Motor neuron (in vitro differentiated cells): ENCODE measurements at places on chromosomes 16 and 17. TPM values are rescaled to one million over a fixed set of nuclear protein-coding genes. Genes with fewer than 3 reads are reported as not detected.
A peak's percentile ranks its signal among the peaks of the same experiment; 100 is the strongest.

GRCh38 chr17:16504984-16505383, 13.0 kb upstream of the LRRC75A start:
- ATAC-seq: no peak

DNA sequence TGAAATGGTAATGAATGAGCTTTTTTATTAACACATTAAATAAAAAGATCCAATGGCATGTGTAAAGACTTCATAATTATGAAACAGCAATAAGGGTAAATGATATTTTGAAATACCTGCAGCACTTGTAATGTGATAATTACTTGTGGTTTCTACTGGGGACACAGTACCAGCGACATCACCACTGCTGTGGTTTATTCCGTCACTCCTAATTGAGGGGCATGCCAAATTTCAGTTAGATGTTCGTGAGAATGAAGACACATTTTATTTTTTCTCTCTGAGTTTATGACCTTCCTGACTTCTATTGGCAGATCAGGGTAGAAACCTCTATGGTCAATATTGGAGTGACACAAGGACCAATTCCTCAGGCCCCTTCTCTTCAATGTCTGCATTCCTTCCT, 131.9 kb upstream of the XYLT1 start:
- no peak for ATAC-seq

NXPH3 gene
- 0.43 and 0.59 TPM in 2 replicates for total RNA-seq

DNA sequence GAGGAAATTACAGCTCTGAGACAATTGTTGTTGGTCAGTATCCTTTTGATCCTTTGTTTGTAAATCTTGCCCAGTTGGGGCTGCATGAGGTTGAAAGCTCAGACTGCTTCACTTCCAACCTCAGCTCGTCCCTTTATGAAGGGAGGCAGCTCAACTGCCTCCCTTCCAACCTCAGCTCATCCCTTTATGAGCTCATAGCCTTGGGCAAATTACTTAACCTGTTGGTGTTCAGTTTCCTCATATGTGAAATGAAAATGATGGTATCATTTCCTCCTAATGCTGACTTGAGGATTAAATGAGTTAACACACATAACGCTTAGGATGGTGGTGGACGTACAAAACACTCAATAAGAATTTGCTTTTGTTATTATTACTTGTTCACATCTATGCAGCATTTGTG, 265.1 kb downstream of the CDH13 start:
- no peak for ATAC-seq

OR3A3 gene
- not detected in 2 replicates for total RNA-seq

- no peak for ATAC-seq
Measured at GRCh38 chr17:2253768-2254406, 49.7 kb downstream of the SMG6 start.

GRCh38 chr17:83124871-83125514, 45.6 kb downstream of the METRNL start:
- ATAC-seq: no peak

DNA sequence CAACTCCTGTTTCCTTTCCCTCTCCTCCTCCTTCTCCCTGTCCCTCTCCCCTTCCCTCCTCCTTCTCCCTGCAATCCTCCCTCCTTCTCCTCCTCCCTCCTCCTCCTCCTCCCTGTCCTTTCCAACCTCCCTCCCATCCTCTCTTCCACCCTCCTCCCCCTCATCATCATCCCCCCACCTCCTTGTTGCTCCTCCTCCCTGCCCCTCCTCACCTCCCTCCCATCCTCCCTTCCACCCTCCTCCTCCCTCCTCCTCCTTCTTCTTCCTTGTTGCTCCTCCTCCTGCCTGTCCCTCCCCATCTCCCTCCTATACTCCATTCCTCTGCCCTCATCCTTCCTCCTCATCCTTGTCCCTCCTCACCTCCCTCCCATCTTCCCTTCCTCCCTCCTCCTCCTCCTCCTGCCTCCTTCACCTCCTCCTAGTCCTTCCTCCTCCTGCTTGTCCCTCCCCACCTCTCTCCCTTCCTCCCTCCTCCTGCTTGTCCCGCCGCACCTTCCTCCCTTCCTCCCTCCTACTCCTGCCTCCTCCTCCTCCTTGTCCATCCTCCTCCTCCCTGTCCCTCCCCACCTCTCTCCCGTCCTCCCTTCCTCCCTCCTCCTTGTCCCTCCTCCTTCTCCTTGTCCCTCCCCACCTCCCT, 222.5 kb downstream of the IRF8 start:
- no peak for ATAC-seq

CORO6 gene
- 3.1 and 5.2 TPM in 2 replicates for total RNA-seq

IRX6 gene
- total RNA-seq: 2.2 and 2.4 TPM in 2 replicates

DNA sequence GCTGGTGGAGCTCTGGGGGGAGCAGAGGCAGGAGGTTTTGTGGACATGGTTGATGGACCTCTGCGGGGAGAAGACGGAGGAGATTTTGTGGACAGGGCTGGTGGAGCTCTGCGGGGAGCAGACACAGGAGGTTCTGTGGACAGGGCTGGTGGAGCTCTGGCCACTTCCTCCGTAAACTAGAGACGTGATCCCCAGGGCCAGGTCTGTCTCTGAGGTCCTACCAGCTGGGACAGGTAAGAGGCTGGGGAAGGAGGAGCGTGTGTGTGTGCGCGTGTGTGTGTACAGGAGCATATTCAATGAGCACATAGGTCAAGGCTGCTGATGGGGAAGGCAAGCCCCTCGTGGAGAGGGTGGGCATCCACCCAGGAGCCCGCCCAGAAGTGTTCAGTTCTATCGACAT, 20.6 kb downstream of the RPH3AL start:
- ATAC-seq: no peak

- peak; percentile 29 for ATAC-seq
Measured at GRCh38 chr17:62692721-62693431, 65.4 kb downstream of the MRC2 start.

- ATAC-seq: no peak
Measured at GRCh38 chr17:66378296-66378695, 75.9 kb downstream of the PRKCA start.

DNA sequence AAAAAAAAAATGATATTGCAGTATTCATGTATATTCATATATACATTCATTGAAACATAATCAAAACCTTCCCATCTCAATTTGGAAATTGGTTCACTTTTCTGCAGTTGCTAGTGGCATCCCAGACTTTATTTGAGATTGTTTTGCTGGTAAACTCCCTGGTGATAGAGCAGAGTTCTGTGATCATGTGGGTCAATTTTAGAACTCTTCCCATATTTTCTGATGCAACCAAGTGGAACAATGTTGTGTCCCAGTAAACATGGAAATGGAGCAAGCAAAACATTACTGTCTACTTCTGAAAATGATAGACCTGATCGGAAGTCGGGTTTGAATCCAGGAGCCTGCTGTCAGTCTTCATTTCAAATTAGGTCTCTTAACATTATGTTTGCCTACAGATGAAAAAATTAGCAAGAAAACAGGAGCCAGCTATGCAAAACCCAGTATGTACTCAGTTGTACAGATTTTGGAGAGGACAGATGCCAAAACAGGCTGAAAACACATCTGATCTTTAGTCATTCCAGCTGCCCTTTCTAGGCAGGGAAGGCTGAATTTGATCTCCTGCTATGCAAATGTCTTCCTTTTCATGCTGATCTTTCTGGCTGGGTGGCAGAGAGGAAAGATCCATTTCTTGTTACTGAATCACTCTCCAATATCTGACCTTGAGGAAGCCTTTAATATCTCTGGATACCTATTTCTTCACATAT, 786.6 kb upstream of the SOX9 start:
- no peak for ATAC-seq

PLXDC1 gene
- 0.38 and 0.41 TPM in 2 replicates for total RNA-seq

DNA sequence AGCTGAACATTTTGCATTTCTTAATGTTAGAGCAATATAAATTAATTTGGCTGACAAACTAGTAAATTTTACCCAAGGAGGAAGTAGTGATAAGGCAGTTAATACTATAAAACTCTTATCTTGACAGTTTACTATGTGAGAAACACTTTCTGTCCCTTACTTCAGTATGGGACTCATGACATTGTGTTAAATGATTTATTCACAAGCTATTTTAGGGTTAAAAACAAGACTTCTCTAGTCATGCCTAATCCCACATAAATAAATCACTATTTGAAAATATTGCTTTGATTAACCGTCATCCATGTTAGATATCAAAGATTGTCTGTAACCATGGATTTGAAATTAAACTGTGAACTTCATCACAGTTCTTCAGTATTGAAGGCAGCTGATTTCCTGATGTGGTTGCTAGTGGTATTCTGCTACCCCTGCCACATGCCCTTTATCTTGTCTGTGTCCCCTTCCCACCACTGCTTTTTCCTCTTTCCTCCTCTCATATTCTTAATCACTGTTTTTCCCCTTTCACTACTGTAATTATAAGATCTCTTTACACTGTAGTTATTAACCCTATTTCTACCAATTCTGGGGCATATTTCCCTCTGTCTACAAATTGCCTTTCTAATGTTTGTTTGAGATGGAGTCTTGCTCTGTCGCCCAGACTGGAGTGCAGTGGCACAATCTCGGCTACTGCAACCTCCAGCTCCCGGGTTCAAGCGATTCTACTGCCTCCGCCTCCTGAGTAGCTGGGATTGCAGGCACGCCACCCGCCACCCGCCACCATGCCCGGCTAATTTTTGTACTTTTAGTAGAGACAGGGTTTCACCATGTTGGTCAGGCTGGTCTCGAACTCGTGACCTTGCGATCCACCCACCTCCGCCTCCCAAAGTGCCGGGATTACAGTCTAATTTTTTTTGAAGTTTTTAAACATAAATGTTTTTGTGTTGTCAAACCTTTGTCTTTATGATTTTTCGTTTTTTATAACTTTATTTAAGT, 95.6 kb downstream of the STXBP4 start:
- ATAC-seq: no peak

- ATAC-seq: no peak
Measured at GRCh38 chr17:49110509-49110908, 22.1 kb upstream of the B4GALNT2 start.

GRCh38 chr17:16470265-16470664, 21.7 kb downstream of the LRRC75A start:
- peak; percentile 41 for ATAC-seq

- no peak for ATAC-seq
Measured at GRCh38 chr16:85398688-85399582, 214.2 kb upstream of the GSE1 start.

TBC1D3K gene
- not detected in 2 replicates for total RNA-seq

GRCh38 chr17:17890773-17891759, 54.3 kb upstream of the SREBF1 start:
- ATAC-seq: peak; percentile 90

DNA sequence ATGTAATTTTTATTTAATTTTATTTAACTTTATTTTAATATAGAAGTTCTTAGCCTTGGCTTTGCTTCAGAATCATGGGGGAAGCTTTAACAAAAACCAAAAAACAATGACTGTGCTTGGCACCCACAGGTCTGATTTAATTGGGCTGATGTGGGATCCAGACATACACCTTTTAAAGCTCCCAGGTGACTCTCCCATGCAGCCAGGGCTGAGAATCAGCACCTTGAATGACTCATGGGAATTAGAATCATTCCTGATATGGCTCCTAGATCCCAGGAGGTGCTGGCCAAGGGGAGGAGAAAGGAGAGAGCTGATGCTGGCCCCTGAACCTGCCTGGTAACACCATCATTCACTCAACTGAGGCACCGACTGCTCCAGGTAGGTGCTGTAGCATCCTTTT, 240.7 kb downstream of the PARN start:
- no peak for ATAC-seq

DNA sequence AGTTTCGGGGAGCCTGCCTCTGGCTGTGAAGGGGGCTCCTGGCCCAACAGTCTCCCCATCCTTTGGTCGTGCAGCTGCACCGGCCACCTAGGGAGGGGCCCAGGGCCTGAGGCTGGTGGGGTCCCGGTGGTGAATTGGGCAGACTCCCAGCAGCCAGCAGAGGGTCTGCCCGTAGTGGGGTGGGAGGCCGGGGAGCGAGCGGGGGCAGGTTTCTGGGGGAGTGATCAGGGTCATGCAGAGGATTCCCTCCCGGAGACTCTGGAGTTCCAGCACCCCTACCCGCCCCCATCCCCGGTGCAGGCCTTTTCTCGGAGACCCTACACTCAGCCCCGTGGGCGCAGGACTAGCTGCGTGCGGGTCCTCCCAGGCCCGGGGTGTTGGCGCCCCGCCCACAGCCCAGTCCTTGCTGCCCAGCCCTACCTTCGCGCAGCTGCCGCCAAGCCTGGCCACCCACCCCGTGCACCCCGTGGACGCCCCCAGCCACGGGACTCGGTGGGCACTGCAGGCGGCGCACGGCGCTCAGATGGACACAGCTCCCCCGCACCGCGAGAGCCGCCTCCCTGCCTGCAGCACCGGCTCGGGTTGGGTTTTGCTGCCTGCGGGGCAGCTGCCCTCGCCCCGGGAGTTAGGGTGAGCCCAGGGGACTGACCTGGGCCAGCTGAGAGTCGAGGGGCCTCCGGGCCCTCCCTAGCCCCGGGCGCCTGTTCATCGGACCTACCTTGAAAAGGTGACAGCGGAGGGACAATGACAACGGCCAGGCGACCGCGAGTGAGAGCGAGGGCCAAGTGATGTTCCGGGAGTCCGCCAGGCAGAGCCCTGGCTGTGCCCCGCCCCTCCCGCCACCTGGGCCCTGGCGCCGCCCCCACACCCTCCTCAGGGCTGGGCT, at the start of gene GNG13:
TSS of gene GNG13 (minus strand) at position 787 of the 886 bp plus-strand sequence. CDS start 1,657 bp downstream, outside the sequence.
- peak; percentile 52 for ATAC-seq

ETV4 gene
- 5.2 and 5.4 TPM in 2 replicates for total RNA-seq

PRSS27 gene
- 2.2 and 6.1 TPM in 2 replicates for total RNA-seq

- no peak for ATAC-seq
Measured at GRCh38 chr16:17032332-17032731, 438.4 kb downstream of the XYLT1 start.

DNA sequence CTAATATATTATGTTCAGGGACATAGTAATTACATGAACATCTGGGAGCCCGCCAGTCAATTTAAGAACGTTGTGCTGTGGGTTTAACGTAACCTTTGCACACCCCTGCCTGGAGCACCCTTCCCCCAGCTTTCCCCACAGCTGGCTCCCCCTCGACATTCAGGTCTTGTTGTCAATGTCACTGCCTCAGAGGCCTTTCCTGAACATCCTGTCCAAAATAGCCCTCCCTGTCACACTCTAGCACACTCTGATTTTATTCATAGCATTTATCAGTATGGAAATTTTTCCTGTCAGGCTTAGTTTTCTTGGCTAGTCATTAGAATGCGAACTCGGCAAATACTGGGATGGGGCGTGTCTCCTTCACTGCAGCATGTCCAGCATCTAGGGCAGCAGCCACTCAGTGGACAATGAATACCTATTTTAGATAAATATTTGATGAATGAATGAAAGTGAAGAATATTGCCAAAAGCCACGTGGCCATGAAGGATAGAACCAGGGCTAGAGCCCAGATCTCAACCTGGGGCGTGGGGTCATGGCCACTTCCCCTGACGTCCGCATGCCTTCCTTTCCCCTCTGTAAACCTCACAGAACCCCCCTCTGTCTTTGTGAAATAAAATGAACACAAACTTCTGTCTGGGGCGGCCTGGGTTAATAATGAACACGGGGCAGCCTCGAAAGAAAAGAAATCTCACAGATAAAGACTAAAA, 10.5 kb downstream of the PIK3R6 start:
- peak; percentile 49 for ATAC-seq
